ENCODE measurements at places on chromosomes 6 and 20.

DNA sequence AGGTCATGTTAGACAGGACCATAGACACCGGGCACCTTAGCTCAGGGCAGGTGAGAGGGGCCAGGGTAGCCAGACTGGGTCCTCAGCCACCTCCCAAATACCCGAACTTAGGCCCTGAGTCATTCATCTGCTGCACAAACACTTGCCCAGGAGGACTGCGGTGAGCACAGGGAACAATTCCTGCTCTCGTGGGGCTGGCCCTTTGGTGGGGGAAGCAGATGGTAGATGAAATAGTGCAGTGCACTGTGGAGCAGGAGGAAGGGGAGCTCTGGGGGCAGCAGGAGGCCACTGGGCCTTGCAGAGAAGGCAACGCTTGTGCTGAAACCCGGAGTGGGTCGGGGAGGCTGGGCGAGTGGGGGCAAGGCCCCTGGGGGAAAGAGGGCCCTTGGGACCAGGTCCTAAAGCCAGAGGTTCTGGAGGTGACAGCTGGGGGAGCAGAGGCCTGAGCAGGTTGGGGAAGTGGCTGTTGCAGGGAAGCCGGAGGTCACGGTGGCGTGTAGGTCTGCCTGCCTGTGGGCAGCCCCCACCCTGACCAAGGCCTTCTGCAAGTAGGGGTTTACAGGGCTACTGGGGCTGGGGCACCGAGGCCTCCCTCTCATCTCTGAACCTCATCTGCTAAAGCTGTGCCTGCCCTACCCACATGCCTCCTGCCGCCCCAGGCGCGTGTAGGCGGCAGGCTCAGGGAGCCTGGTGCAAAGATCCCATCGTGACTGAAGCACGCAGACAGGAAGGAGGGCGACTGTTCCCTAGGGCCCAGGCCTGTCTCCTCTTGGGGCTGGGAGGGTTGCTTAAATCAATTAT lies 4.7 kb upstream of the NPBWR2 start:
- peak; percentile 93 for DNase-seq

DNA sequence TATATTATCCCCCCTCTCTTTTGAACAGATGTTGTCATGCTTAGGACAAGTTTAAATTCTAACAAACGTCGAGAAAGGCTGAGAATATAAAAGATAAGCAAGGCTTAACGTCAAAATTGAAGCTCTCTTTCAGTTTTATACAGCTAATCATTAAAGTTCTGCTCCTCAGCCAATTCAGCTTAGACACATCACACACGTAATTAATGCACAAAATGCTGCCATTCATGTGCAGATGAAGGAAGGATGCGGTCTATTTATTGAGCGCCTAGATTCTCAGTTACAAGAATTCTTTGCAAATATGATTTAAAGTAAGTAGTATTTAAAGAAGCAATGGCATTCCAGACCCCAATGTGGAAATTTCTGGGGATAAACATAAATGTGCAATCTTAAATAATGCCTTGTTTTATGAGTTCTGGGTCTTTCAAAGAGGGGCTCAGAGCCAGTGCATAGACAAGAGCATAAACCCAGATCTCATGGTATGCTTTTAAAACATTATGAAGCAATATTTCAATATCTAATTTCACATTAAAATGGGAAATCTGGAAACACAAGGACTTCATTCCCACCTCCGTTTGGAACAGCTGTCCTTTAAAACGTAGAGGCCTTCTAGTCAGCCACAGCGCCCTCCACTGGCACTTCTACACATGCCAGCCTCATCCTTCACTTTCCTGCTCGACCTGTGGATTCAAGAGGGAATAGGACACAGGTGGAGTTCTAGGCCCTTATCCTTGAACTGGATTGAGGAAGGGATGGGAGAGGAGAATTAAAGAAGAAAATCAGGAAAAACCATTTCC lies 85.8 kb downstream of the LYRM4 start:
- DNase-seq, result no peak

DNA sequence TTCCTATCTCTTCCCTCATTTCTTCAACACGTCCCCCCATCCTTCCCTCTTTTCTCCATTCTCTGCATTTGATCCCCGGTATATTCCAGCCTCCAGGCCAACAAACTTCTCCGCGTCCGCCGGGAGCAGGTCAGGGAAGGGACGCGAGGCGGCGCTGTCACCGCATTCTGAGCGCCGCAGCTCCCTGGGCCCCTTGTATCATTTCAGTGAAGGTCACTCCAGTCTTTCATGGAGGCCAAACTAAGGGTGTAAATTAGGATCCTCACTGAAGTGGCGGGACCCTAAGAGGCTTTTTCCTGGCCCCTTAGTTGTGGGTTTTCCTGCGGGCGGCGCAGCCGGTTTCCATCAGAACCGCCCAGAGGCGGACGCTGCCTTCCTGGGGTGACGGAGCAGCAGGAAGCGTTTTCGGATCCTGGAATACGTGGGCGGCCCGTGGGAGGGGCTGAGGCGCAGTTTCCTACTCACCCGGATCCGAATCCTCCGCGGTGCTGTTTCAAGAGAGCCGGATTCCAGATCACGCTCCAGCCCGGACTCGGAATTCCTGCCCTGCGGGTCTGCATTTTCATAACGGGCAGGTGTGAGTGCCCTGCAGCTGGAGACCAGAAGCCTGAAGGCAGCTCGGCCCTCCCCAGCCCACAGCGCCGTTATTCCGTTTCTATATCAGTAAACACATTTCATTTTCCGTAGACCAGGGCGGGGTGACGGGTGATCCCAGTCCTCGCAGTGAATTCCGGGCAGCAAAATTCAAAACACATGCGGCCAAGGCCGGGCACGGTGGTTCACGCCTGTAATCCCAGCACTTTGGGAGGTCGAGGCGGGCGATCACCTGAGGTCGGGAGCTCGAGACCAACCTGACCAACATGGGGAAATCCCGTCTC lies 3.6 kb upstream of the MICA start:
- DNase-seq, result no peak

GRCh38 chr6:134132494-134133141 lies 80.2 kb upstream of the SLC2A12 start:
- DNase-seq, result no peak

DNA sequence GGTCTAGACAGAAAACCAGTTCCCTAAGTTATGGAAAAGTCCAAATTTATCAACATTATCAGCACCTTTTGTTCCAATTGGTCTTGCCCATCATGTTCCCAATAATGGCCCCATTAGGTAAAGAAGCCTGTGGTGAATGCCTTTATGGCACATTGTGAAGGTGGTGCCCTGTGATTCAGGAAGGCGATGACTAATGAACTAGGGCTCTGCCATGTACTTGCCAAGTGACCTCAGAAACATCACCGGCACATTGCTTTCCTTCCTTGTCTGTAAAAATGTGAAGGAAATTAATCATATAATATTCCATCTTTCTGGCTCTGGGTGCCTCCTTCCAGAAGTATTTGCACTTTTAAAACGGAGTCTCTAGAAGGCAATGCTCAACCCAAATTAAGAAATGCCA lies 132.3 kb downstream of the UNC5CL start:
- no peak for DNase-seq

GRCh38 chr6:119034827-119035458 lies 43.5 kb downstream of the FAM184A start:
- DNase-seq, result no peak

GRCh38 chr20:38386004-38386403 lies 39.7 kb downstream of the LBP start:
- DNase-seq, result no peak

DNA sequence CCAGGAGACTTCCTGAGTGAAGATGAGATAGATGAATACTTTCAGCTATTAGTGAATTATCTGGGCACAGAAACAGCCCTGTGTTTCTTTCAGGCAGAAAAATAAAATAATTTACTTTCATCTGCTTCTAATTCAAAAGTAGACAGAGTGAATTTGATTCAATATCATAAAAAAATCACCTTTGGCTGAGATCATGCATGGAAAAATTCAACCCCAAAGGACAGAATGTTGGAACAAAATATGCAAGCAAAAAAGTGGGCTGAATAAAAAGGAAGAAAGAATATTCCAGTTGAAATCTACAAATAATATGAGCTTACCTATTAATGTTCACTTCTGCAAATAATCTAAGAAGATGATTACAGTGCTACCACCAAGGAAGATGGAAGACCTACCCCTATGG lies 546.9 kb downstream of the TFAP2B start:
- DNase-seq, result no peak

DNA sequence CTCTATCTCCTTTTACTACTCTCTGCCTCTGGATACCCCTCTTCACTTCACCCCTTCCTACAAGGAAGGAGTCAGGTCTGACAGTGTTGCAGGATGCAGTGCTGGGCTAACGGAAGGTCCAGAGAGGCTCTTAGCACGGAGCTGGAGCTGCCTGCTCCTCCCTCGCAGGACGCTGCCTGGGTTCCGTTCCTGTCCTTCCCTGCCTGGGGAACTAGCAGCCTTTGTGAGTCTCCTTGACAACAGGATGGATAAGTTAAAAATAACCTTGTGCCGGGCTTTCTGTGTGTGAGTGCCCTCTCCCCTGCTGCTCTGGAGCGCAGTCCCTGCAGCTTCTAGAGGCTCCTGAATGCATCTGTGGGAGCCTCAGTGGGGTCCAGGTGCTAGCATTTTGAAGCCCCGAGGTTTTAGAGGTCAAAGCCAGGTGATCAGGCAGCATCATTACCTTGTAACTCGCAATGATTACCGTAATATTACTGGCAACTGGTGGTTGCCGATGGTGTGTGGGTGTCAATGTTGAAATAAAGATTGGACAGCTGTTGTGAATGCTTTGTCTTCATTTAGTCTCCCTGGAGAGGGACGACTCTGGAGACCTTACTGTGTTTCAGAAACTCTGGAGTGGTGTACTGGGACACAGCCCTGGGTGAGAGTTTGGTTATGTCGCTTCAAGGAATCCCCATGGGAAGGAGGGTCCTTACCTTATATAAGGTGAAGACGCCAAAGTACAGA lies 44.4 kb downstream of the CDS2 start:
- no peak for DNase-seq

DNA sequence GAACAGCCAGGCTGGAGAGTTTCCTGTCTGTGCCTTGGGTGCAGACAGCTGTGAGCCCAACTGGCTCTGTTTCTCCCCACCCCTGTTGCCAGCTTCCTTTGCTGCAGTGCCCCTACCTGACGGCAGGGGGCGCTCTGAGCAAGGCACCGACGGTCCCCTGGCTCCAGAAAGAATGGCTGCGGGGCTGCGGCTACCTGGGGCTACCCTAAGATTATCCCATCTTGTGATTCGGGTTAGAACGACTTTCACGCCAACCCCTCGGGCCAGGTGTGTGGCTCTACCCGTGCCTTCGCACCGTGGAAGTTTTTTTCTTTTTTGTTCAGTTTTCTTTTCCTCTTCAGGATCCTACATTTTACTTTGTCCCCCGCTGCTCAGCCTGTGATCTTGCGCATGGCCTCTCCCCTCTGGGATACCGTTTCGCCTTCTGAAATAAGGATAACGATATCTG lies 33.4 kb upstream of the AAR2 start:
- peak; percentile 62 for DNase-seq

DNA sequence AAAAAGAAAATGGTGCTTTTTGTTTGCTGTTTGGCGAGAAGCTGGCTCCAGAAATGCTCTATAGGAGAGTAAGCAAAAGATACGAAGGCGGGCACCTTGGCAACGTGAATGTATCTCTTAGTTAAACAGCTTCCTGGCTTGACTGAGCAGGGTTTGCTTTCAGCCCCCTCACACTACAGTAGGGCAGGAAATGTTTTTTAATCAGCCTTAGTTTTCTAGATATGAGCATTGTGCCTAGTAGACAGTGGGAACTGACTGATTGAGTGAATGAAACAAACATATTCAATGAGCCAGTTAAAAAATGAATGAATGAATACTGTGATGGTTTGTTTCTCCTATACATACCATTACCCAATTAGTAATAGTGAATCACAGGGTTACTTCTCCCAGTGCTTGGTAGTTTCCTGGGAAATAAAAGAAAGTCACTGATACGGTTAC lies 19.9 kb downstream of the CAP2 start:
- no peak for DNase-seq

- DNase-seq, result peak; percentile 78
Observed at GRCh38 chr6:152151920-152152319, 344.4 kb downstream of the ESR1 start.

- DNase-seq, result no peak
Observed at GRCh38 chr6:56724455-56724854, 81.8 kb upstream of the DST start.

GRCh38 chr6:125728739-125729138 lies 20.7 kb upstream of the HEY2 start:
- DNase-seq, result no peak

- peak; percentile 45 for DNase-seq
Observed at GRCh38 chr6:74091136-74091793, 395.3 kb downstream of the CD109 start.
